ENCODE measurements at places on chromosomes 4 and X.

GRCh38 chr4:71396382-71396781 is 57.6 kb downstream of the SLC4A4 start:
- no peak for DNase-seq

GRCh38 chr4:10346023-10346422 is 111.2 kb downstream of the ZNF518B start:
- DNase-seq: no peak

GRCh38 chr4:77146186-77147078 is 10.6 kb upstream of the CCNG2 start:
- no peak for DNase-seq

DNA sequence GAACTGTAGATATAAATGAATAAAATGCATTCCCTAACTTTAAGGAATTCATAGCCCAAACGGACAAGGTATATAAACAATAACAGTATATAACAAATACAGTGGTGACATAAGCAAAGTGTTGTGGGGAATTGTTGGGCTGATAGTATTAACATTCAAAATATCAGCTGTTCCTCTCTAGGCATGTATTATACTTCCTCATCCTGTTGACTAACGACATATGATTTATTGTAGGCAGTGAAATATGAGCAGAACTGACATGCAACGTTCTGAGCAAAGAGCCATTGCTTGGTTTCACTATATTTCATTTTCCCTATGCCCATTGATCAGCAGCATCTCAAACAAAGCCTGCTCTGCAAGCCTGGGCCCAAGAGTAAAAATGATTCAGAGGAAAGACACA is 143.9 kb downstream of the PTCHD1 start:
- DNase-seq: no peak

DNA sequence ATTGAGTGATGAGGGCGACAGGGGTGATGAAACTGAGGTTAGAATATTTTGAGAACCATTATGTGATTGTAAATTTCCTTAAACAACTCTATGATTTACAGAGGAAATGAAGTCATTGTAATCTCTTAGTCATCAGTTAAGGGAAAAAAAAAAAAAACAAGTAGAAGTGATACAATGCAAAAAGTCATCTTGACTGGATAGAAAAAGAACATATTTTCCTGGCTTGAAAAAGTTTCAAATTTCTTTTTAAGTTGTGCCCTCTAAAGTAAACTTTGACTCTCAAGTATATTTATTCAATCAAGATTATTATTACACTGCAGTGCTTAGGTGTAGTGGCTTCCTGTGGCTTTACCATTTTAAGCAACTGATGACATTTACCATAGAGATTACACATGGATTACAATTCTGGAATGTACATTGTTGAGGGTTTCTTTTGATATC is 40.6 kb downstream of the GABRB1 start:
- DNase-seq: no peak

- DNase-seq: no peak
These were observed 20.6 kb upstream of the MAML3 start for GRCh38 chr4:140174543-140174942.

DNA sequence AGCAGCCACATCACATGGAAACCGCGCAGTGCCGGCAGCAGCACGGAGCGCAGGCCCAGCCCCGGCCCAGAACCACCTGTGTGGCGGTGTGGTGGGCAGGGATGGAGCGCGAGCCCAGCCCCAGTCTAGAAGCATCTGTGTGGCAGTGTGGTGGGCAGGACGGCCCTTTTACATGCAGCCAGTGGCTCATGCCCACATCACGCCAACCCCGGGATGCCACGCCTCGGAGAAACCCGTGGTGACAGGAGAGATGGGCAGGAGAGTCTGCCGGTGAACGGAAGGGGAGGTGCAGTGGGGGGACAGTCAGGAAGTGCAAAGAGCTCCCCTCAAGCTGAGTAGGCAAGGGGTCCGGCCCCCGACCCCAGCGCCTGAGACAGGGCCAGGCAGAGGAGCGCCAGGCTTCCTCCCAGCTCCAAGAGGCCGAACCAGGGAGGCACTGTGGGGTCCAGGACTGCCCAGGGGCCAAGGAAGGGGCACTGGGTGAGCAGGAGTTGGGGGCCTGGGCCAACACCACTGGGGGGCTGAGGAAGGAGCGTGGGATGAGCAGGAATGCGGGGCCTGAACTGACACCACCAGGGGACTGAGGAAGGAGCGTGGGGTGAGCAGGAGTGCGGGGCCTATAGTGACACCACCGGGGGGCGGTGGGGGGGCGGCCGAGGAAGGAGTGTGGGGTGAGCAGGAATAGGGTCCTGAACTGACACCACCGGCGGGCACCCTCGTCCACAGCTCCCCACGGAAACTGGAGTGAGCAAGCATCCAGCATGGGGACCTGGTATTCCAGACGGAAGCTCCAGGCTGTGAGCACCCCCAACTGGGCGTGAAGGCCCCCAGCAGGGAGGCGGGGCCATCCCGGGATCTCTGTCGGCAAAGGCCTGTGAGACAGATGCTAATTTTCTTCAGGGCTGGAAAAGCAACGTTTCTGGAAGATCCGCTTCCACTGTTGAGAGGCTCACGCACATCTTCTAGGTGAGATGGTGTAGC is 28.8 kb downstream of the GAK start:
- DNase-seq: no peak

GRCh38 chr4:76993787-76994641 is 44.5 kb downstream of the SEPTIN11 start:
- DNase-seq: no peak

DNA sequence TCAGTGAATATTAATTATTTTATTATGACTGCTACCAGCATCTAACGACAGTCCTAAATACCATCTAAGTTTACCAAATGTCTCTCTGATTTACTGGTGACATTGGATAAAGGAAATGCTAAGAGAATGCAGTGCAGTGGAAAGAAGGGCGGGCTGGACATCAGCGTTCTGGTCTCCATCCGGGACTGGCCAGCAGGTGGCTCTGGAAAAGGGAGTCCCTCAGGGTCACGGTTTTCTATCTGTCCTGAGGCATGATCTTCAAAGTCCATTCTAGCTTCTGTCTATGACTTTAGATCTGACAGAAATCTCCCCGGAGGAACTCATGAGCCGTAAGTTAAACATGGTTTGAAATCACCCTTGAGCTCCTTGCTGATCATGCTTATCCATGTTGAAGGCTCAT is 3.3 kb downstream of the TRIM2 start:
- DNase-seq: peak; percentile 58

GRCh38 chr4:73868206-73869129 is 725 bp upstream of the CXCL1 start:
- DNase-seq: no peak

DNA sequence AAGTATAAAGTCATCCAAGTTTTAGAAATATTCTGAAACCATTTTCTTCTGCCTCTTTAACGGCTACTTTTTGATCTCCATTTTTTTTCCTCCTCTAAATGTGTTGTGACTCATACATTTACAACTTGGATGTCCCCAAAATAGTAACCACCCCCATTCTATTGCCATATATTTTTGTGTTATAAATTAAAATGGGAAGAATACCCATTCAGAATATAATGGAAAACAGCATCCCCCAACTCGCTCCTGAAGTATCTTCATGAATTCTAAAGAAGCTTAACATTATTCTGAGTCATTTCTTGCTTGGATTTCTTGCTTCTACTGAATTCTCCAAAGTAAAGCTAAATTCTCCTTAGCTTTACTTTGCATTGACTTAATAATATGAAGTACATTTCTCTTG is 92.0 kb upstream of the PTPN13 start:
- DNase-seq: no peak

- no peak for DNase-seq
These were observed 171.9 kb downstream of the GUCY2F start for GRCh38 chrX:109310031-109310430.

- DNase-seq: peak; percentile 31
These were observed 79.7 kb downstream of the SHROOM2 start for GRCh38 chrX:9865804-9866472.

GRCh38 chrX:153622661-153623309 is 23.8 kb upstream of the CCNQ start:
- no peak for DNase-seq

DNA sequence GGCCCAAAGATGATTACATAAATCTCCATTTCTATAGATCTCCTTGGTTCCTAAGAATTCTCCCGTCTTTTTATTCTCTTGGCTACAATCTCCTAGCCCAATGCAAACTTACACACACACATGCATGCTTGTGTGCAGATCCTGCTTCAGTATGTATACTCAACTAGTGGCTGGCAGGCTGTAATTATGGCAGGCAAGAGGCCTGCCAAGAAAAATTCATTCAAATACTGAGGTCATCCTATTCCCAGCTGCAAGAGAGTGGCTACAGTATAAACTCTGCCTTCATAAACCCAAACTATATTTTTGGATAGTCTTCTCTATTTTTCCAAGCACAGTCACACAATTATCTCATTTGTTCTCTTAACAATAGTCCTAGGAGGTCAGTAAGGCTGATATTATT is 95.2 kb downstream of the SHROOM4 start:
- no peak for DNase-seq

DNA sequence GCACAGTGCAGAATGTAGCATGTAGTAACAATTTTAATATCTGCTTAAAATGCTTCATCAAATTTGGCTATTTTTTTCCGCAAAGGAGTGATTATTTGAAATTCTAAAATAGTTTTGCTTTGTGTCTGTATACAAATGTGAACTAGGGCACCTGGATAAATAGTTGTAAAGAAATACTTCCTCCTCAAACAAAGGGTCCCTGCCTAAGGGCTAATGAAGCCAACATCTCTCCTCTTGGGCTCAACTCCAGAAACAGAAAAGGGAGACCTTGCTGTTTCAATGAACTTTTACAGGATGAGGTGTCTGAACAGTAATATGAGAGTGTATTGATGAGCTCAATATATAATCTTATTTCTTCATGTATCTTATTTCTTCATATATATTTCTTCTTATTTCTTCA is 30.8 kb upstream of the SCOC start:
- DNase-seq: no peak

DNA sequence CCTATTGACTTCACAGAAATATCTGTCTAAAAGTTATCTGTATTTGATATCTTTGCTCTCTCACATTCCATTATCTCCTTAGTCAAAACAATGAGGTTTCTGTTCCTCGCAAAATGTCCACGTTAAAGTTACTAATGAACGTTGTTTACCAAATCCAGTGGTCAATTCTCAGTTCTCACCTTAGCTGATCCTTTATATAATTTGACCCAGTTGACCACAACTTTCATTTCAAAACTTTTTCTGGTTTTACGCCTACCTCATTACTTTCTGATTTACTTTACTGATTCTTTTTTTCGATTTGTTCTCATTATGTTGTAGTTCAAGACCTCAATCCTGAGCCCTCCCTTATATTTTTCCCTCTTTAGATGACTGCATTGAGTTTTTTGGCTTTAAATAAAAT is 186.6 kb downstream of the IL1RAPL1 start:
- no peak for DNase-seq

- DNase-seq: no peak
These were observed 41.1 kb downstream of the AMMECR1 start for GRCh38 chrX:110276778-110277177.

DNA sequence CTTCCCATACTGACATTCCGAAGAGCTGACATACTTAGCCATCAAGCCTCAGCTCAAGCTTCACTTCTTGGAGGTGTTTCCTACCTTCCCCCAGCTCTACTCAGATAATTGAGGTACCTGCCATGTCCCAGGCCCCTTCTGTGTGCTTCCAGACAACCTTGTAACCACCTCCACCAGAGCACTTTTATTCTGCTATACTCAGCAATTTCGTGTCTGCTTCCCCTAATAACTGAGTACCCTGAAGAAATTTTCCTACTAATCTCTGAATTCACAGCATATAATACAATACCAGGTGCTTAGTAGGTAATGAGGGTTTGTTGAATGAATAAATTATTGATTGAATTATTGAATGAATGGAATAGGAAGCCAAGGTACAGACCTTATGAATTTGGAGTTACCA is 605.5 kb downstream of the MID1IP1 start:
- DNase-seq: no peak

- DNase-seq: no peak
These were observed 68.8 kb upstream of the BCOR start for GRCh38 chrX:40166582-40166981.

- DNase-seq: no peak
These were observed 1076.2 kb downstream of the C4orf33 start for GRCh38 chr4:130172156-130172555.

DNA sequence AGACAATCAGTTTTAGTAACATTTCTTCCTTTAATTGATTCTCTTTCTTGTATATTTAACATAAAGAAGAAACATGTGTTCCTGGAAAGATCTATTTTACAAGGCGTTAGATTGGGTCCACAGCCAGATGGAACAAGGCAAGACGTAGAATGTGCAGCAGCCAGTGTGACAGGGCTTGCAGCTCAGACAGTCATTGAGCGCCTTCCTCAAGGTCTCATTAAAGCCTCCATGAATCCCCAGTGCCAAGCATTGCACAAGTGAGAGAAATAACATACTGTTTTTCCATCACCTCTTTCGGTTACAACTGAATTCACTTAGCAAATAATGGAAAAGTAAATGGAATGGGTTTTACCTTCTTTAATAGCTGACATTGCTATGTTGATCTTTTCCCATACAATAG is 292.5 kb downstream of the USP46 start:
- no peak for DNase-seq

GRCh38 chrX:47991263-47992094 is 12.3 kb downstream of the ZNF182 start:
- no peak for DNase-seq

GRCh38 chrX:13194291-13195103 is 125.4 kb downstream of the ATXN3L start:
- no peak for DNase-seq

GRCh38 chrX:131837325-131837724 is 185.8 kb upstream of the STK26 start:
- no peak for DNase-seq

- DNase-seq: no peak
These were observed 55.9 kb downstream of the EIF4E start for GRCh38 chr4:98873059-98873458.

GRCh38 chr4:56575820-56576429 is 70.3 kb downstream of the ARL9 start:
- DNase-seq: no peak

GRCh38 chr4:177582992-177583391 is 140.8 kb upstream of the AGA start:
- no peak for DNase-seq

DNA sequence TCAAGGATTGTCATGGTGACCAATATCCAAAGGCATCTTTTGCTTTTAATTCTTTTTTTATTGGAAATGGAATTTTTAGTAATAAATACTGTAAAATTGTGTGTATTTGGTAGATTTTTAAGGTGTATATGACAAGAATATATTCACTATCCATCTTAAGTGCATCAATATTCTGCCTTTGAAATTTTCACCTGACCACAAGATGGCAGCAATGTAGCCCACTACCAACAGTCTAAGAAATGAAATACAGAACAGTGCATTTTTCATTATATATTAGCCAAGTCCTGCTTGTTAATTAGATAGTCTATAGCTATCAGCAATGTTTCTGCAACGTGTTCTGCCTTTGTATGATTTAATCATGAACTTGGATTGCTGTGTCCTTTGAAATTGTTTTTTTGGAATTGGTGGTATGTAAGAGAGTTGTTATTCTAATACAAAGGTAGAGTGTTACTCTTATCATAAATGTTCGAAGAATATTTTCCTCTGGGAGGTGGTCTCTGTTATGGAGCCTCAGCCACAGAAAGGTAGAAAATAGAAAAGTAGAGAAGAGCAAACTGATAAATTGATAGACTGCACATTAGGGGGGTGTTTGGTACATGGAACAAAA is 38.2 kb downstream of the HPGDS start:
- peak; percentile 21 for DNase-seq

GRCh38 chr4:14132301-14132700 is 504.8 kb upstream of the BOD1L1 start:
- no peak for DNase-seq

GRCh38 chr4:77065382-77065781 is 10.4 kb downstream of the CCNI start:
- no peak for DNase-seq

Data from Calu3 (cell line).